ENCODE measurements at places on chromosomes 5 and 9. TPM values are rescaled to one million over a fixed set of nuclear protein-coding genes. Genes with fewer than 3 reads are reported as not detected.
A peak's percentile ranks its signal among the peaks of the same experiment; 100 is the strongest.

- no peak for DNase-seq
- no peak overlapping the region for H3K27ac ChIP-seq
- no peaks in the 10 kb centered on the region for H3K27me3 ChIP-seq
- no peaks in the 10 kb centered on the region for H3K36me3 ChIP-seq
Measured at GRCh38 chr5:162852134-162852533, 585.3 kb upstream of the CCNG1 start.

GRCh38 chr9:2018764-2019558 is 3.8 kb downstream of the SMARCA2 start:
- peaks cover 56% of the 10 kb centered on the region for H3K4me1 ChIP-seq
- H3K4me3 ChIP-seq, result peak overlapping the region; percentile 94
- peak overlapping the region; percentile 98 for H3K27ac ChIP-seq
- H3K36me3 ChIP-seq, result no peaks in the 10 kb centered on the region
- no peak for DNase-seq

SLC1A3 gene
- 18.9 TPM for total RNA-seq

- H3K27me3 ChIP-seq, result no peaks in the 10 kb centered on the region
- DNase-seq, result no peak
- H3K4me1 ChIP-seq, result no peaks in the 10 kb centered on the region
- H3K4me3 ChIP-seq, result no peak overlapping the region
- H3K36me3 ChIP-seq, result no peaks in the 10 kb centered on the region
Measured at GRCh38 chr9:93252116-93252780, 68.3 kb downstream of the WNK2 start.

LHX3 gene
- not detected for total RNA-seq
